ENCODE measurements at places on chromosomes 16 and 17. TPM values are rescaled to one million over a fixed set of nuclear protein-coding genes. Genes with fewer than 3 reads are reported as not detected.

The PITPNM3 gene
- 0.20 TPM for total RNA-seq

The ALDOA gene
- total RNA-seq: 337 TPM

The TBC1D3K gene
- total RNA-seq: not detected

The PRR35 gene
- total RNA-seq: not detected

The CHST4 gene
- not detected for total RNA-seq

The SLC16A11 gene
- total RNA-seq: 0.22 TPM

The CD300A gene
- total RNA-seq: not detected

The TNFSF13 gene
- total RNA-seq: 0.65 TPM

The GPRC5B gene
- 26.6 TPM for total RNA-seq

All from lung microvascular endothelial cell (primary cell).